ENCODE measurements at places on chromosomes 12 and 14. TPM values are rescaled to one million over a fixed set of nuclear protein-coding genes. Genes with fewer than 3 reads are reported as not detected.

DNA sequence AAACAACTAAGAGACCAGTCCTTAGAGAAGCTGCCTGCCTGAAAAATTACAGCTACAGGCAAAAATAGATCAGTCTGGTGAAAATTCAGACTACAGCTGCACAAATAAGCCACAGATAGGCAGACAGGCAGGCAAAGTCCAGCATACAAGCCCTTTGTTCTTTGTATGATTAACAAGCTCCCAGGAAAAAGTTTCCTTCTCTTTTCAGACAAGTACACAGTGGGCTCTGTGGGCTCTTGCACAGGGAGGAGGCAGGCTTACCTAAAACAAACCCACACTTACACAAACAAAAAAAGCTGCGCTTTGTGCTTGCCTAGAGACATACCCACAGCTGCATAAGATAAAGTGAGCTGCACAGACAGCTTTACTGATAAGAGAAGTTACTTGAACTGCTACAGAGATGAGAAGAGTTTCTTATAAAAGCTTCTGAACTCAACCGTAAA, 7.7 kb downstream of the OR6C68 start:
- DNase-seq = no peak

- DNase-seq = no peak
Observed at GRCh38 chr14:89493406-89493805, 76.4 kb upstream of the FOXN3 start.

The LAG3 gene
- 172 TPM for total RNA-seq

- DNase-seq = no peak
Observed at GRCh38 chr12:99498756-99499155, 148.8 kb upstream of the GARIN6 start.

GRCh38 chr12:25017336-25017735, 68.4 kb upstream of the BCAT1 start:
- DNase-seq = no peak

DNA sequence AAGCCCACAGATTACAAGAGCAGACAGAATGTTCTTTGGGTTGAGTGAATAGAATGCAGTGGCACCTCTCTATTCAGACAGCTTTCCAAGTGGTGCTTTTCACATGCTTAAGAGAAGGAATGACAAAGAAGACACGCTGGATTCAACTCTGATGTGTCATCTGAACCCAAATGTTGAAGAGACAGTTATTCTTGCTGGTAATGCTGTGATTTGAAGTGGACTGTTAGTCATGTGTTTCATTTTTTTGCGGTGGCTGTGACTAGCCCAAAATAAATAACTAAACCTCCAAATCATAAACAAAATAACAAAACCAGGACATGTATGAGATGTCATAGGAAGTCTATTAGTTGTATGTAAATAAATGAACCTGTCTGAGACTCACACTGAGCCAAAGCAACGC, 391.8 kb upstream of the PRICKLE1 start:
- no peak for DNase-seq

The CPNE6 gene
- total RNA-seq = not detected

- DNase-seq = no peak
Observed at GRCh38 chr14:61147381-61147821, 133.7 kb downstream of the TMEM30B start.

DNA sequence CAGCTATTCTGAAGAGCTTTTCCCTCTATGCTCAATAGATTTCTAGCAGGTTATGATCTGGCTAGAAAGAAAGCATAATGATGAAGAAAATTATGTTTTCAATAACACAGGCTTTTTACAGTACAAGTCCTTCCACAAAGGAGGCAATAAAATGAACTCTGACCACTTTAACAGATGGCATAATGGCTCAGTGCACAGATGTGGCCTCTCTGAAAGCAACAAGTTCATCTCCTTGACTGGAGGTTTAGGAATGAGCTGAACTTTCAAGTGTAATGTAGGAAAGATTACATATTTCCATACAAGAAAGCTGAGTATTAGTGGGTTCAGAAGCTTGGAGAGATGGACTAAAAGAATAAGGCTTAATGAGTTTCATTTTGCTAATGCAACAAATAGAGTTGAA, 147.4 kb downstream of the EFCAB11 start:
- DNase-seq = no peak

DNA sequence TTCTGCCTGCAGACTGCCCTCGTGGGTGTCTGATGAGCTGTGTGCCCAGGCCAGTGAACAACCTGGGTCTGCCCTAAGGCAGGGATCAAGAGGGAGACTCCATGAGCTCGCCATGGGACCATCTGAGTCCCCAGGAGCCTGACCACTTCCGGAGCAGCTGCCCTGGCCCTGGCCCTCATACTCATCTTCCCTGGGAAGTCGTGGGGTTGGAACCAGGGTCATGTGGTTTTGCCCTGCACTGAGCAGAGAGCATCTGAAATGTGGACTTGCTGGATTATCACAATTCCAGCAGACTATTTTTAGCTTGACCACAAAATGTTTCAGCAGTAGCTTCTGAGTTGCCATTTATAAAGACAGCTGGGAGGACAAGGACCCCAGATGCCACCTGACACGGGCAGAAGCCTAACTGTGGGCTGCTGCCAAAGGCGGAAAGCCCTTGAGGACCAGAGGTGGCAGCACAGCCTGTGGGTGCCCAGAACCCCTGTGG, 6.7 kb downstream of the BTBD6 start:
- no peak for DNase-seq

DNA sequence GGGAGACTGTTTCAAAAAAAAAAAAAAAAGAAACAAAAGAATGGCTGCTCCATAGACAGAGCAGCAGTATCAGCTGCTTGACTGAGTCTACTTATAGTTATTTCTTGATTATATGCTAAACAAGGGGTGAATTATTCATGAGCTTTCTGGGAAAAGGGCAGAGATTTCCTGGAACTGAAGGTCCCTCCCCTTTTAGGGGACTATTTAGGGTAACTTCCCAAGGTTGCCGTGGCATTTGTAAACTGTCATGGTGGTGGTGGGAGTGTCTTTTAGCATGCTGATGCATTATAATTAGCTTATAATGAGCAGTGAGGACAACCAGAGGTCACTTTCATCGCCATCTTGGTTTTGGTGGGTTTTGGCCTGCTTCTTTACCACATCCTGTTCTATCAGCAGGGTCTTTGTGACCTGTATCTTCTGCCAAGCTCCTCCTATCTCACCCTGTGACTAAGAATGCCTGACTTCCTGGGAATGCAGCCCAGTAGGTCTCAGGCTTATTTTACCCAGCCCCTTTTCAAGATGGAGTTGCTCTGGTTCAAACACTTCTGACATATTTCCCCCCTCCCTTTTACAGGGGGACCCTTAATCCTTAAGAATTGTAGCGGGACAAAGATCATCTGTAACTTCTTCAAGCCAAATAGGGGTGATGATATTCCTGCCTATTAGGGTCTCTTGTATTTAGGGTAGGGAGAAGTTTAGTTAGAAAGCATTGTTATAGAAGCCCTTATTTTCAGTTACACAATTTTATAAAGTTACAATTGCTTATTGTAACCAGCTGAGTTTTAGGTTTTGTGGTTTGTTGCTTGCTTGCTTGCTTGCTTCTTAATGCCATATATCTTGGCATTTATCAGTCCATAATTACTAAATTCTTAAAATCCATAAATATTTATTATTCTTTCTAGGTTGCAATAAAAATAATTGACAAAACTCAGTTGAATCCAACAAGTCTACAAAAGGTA, 42.5 kb downstream of the MARK3 start:
- DNase-seq = peak; percentile 62

- DNase-seq = no peak
Observed at GRCh38 chr14:26549571-26549970, 48.3 kb downstream of the NOVA1 start.

- no peak for DNase-seq
Observed at GRCh38 chr12:16857456-16857923, 251.5 kb upstream of the LMO3 start.

- DNase-seq = no peak
Observed at GRCh38 chr12:79374545-79374944, 316.2 kb downstream of the PAWR start.

DNA sequence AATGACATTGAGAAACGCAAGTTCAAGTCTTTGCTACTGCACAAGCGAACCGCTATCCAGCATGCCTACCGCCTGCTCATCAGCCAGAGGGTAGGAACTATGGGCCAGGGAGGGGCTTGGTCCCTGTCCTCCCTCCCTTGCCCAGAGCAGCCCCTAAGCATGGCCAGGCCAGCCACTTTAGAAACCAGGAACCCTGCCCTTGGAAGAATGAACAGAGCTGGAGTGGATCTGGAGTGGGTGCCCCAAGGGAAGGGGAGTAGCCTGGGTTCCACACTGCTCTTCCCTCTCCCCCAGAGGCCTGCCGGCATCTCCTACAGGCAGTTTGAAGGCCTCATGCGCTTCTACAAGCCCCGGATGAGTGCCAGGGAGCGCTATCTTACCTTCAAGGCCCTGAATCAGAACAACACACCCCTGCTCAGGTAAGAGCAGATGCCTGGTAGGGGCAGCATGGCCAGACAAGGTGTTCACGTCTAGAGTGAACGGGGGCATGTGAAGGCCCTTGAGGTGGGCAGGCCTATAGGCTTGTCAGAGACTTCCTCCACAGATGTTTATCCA, 55.8 kb downstream of the TPCN1 start:
- DNase-seq = no peak

DNA sequence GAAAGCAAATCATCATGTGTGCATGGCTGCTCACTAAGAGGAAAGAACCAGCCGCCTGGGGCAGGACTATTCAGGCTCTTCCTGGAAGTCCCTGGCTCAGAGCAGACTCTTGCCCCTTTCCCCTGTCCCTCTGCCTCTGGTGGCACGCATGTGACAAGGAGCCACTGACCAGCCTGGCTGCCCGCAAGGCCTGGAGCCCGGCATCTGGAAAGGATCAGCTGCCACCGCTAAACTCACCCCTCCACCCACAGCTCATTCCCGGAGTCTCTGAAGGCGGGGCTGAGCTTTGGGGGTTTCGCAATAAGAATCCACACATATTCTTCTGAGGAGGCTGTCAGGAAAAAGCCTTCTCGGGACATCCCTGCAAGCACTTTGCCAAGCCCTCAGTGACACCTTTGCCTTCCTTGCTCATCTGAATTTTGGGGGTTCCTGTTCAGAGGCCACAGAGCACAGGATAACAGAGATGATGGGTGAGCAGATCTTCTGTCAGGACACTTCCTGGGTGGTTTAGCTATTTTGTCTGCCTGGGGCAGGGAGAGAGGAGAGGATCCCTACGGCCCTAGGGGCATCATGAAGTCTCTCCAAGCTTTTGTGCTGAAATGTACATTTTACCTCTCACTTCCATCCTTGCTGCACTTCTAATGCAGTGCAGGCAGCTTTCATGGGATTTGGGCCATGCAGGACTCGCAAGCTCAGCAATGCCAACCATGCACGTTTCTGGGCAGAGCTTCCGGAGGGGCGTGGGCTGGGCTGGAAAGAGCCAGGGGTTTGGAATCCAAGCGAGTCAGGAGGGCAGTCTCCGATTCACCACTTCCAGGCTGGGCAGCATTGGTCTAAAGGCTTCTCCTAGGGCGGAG, 124.8 kb upstream of the MAP1LC3B2 start:
- DNase-seq = no peak

- no peak for DNase-seq
Observed at GRCh38 chr12:84056-84455, 17.5 kb downstream of the IQSEC3 start.

DNA sequence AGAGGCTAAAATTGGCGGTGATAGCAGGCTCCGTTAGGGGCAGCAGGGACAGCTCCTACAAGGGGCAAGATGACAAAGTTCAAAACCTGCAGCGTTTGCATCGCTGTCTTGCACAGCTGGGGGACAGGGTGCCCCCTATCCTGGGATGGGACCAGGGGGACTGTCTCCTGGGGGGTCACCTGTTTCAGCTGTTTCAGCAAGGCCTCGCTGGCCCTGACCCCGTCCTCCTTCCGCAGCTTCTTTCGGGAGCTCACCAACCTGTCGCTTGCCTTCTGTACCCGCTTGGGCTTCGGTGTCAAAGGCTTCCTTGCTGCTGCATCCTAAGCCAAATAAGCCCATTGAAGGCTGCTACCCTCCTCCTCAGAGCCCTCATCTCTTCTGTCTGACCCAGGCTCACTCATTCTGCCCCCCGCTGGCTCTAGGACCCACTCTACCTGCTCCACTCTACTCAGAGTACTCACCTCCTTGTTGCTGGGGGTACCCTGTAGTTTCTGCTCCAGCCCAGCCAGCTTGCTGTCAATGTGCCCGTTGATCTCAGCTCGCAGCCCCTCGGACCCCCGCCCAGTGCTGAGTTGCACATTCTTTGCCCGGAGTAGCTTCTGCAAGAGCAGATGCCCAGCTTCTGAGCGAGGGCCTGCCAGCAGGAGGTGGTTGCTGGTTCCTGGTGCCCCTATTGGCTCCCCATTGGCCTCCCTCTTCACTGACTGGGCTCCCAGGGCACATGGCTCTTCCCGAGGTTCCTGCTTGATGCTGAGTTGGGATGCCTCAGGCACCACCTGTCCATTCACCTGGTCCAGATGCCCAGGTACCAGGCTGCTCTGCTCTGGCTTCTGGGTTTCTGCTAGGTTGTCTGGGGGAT, 12.4 kb upstream of the PRKAG1 start:
- no peak for DNase-seq

The ESPL1 gene
- total RNA-seq = 77.2 TPM

GRCh38 chr12:104498211-104498801, 41.6 kb downstream of the CHST11 start:
- DNase-seq = peak; percentile 69

- DNase-seq = no peak
Observed at GRCh38 chr12:53048780-53049401, 974 bp upstream of the TNS2 start.

The GLS2 gene
- 6.1 TPM for total RNA-seq

GRCh38 chr12:4434301-4434700, 11.3 kb downstream of the FGF6 start:
- no peak for DNase-seq

The BMP4 gene
- not detected for total RNA-seq

DNA sequence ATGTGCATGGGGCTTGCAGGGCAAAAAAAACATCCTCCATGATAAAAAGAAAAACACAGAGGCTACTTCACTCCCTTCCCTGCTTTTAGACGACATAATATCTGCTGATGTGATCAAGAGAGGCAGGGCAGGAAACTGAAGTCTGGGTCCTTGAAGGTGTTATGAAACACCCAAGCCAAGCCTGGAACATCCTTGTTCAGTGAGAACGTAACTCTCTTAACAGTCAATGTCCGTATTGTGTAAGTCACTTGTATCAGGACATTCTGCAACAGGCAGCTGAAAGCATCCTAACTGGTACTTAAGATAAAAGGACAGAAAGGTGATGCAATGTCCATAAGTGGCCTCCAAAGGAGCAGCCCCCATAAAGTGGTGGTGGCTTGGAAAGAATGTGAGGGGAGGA, 20.0 kb downstream of the KCNK10 start:
- no peak for DNase-seq

- no peak for DNase-seq
Observed at GRCh38 chr12:65217086-65217485, 47.7 kb downstream of the LEMD3 start.

DNA sequence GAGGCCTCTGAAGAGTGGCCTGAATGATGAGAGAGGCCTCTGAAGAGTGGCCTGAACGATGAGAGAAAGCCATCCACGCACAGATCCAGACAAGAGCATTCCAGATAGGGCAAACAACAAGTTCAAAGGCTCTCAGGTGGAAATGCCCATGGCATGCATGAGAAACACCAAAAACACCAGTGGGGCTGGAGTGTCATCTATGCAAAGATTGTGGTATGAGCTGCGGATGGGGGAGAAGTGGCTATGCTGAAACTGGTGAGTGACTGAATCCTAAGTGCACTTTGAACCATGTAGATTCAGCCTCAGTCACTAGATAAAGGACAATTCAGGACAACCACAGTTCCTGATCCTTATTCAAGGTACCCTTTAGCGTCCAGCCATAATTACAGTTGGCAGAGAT, 79.4 kb upstream of the GZMB start:
- no peak for DNase-seq

- DNase-seq = no peak
Observed at GRCh38 chr12:3200814-3201233, 123.6 kb downstream of the TSPAN9 start.

GRCh38 chr14:68233101-68233784, 413.7 kb downstream of the RAD51B start:
- DNase-seq = no peak

Data from activated CD4-positive, alpha-beta memory T cell treated with anti-CD3 and anti-CD28 coated beads for 36 hours (primary cell).